AML-193 (cell line): ENCODE measurements at places on chromosomes 5 and 9.

- no peak for DNase-seq
These were observed 20.5 kb upstream of the NDFIP1 start for GRCh38 chr5:142087920-142088679.

- DNase-seq: no peak
These were observed 26.6 kb upstream of the SLC46A2 start for GRCh38 chr9:112917047-112917986.

- no peak for DNase-seq
These were observed 6.1 kb downstream of the IL13 start for GRCh38 chr5:132663771-132664695.

DNA sequence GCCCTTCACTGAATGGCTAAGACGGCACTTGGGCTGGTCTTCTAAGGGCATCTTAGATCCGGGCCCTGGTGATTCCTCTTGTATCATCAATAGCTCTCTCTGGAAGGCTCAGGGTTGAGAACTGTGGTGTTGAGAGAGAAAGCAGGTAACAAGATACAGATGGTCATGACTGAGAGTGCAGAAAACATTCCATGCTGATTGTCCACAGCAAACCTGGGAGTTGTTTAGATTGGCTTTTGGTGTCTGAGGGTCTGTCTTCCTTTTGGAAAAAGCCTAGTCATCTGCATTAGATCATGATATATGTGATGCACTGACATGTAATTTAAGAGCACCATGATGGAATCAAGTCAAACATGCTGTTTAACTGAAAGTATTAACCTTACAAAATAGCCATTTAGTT lies 331.9 kb downstream of the ADAMTS6 start:
- DNase-seq: no peak

GRCh38 chr5:75361310-75361709 lies 24.3 kb downstream of the HMGCR start:
- no peak for DNase-seq

DNA sequence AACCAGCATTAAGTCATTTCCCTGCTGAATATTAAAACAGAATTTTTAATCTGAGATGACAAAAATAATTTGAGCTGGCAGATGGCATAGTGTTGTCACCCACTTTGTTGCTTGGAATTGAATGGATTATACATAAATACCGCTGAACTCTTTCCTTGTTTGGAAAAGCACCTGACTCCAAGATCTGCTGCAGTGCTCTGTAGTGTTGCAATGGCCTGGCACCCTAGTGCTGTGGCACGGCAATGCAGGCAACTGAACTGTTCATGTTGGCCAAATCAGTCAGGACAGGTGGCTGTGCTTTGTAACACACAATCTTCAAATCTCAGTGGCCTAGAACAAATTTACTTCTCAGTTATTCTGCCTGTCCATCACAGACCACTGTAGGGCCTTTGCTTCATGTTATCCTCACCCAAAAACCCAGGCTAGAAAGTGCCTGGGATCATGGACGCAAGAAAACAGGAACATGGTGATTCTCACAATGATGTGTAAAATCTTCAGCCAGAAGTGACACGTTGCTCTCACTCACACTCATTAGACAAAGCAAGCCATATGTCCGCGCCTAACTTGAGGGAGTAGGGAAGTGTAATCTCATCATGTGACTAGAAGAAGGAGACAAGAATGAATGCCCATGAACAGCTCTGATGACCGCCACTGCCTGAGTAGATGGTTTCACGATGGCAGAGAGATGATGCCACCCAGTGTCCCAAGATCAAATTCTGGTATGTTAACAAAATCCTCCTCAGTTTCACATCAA lies 191.9 kb upstream of the PUM3 start:
- no peak for DNase-seq

DNA sequence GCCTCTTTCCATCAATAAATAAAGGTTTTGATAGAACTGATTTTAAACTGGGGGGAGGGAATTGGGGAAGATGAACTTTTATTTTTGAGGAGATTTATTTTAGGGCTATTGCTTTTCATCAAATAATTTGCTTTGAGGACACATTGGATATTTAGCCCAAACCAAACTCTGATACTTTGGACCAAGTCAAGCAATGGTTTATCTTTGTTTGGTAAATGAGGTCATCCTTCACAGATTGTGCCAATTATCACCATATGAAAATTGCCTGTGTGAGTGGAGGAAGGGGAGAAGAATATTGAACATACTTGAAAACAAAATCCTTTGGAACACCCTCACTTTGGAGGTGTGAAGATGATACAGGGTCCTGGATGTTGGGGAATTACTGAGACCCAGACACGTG lies 176.9 kb upstream of the CD180 start:
- DNase-seq: no peak

DNA sequence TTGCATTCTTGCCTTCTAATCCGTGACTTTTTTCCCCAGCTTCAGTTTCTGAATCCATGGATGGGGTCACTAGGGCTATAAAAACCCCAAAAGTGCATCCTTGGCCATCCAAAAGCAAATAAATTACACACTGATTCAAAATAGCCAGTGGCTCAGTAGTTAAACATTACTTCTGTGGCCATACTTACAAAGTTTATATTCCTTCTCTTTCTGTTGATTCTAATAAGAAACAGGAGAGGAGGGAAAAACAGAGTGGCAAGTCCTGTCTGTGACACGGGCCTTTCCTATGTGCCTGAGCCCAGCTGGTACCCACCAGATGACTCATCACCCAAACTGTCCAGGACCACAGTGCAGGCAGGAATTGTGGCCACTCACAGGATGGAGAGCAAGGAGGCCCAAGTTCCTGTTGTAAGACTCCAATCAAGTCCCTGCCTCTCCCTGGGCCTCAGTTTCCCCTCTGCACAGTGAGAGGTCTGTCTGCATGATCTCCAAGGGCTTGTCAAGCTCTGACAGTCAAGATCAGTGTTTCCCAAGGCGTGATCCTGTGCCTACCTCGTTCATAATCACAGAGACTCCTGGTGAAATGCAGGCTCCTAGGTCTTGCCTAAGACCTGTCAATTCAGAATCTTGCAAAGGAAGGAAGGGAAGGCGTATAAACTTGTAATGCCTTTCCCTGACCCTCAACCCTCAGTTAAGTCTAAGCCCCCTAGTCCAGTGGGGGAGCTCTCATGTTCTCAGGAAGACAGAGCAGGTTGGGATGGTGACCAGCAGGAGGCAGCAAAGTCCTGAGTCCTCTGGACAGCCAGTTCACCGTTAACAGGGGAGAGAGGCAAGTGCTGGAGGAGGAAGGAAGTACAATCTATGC lies 29.5 kb downstream of the TNIP1 start:
- DNase-seq: peak; percentile 84

GRCh38 chr9:99257723-99258389 lies 35.8 kb downstream of the SEC61B start:
- no peak for DNase-seq

DNA sequence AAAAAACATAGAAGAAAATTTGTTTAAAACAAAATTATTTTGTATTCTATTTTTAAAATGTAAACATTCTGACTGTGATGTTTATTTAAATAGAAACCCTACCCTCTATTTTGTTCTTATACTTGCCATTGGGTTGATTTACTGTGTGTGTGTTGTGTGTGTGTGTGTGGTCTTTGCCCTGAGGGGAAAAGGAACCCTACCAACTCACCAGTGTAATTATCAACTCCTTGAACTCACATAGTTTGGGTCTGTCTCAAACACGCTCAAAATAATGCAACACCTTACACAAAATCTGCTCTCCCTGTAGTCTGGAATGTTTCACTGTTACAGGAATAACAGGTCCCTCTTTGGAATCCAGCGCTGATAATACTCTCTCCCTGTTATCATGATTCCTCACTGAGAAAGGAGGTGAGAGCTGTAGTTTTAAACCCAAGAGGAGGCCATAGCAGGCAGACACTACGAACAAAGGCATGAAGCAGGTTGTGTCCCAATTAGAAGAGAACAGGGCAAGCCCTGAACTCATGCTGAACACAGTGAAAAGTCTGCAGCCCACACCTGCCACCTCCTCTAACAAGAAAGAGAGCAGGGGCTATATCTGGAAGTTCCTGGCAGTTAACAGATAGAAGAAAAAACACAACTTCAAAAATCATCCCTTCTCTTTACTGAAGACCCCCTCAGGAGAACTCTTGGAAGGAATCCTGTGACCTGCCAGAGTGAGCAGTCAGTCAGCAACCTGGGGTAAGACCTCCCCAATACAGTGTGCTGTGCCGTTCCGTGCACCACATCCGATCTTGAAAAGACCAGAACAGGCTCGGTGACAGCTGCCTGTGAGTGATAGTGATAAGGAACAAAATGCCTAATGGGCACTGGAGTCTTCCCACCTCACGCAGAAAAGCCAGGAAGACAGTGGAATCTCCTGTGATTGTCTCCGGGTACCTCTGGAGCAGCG lies 608.1 kb upstream of the ADAMTS16 start:
- no peak for DNase-seq

- no peak for DNase-seq
These were observed 128.3 kb downstream of the BOD1 start for GRCh38 chr5:173488144-173488543.

DNA sequence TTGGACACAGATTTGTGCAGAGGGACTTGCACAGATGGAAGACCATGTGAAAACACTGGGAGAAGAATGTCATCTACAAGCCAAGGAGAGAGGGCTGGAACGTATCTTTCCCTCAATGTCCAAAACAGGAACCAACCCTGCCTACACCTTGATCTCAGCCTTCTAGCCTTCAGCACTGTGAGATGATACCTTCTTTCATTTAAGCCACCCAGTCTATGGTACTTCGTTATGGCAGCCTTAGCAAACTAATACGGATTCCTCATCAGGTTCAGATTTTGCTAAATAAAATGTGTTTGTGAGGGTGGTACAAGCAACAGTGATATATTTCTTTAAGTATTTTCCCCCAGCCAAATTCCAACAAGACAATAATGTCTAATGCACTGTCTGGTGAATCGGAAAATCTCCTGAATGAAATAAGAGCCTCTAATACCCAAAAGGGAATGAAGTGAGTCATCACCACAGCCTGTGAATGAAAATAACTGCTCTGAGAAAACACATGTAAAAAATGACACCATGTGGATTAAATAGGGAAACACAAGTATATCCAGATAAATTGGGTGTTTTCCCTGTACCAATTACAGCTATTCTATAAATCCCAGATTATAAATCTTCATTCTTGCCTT lies 182.8 kb upstream of the TARS1 start:
- no peak for DNase-seq

- DNase-seq: no peak
These were observed 38.4 kb upstream of the PLEKHG4B start for GRCh38 chr5:53381-54174.

DNA sequence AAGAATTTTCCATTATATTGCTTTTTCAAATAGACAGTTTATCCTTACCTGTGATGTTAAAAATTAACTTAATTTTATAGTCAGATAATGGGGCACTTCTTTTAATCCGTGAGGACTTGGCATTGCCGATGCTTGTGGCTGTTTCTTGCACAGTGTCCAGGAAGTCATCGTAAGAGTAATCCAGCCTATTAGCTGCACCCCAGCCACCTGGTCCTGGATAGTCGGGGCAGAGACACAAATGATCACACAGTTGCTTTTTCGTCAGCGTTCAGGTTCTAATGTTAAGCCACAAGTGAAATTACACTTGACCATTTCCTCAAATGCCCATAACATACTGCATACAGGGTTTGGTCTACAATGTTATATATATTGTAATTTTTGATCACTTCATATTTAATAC lies 107.4 kb downstream of the SVEP1 start:
- DNase-seq: no peak

GRCh38 chr5:40882291-40882690 lies 27.0 kb upstream of the C7 start:
- no peak for DNase-seq

DNA sequence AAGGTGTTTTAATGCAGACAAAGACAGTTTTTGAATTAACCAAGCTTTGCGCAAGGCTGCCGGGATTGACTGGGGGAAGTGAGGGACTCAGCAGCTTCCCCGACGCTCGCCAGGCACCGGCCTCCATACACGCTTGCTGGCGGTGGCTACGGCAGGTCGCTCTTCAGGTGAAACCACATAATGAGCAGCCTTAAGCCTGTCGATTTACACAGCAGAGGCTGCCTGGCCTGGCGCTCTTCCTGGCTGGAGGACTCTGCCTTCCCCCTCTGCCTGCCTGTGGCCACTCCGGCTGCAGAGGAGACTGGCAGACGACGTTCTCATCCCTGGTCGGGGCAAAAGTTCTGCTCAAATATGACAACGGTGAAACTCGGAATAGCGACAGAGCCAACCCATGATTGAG lies 9.0 kb upstream of the NOTCH1 start:
- no peak for DNase-seq

DNA sequence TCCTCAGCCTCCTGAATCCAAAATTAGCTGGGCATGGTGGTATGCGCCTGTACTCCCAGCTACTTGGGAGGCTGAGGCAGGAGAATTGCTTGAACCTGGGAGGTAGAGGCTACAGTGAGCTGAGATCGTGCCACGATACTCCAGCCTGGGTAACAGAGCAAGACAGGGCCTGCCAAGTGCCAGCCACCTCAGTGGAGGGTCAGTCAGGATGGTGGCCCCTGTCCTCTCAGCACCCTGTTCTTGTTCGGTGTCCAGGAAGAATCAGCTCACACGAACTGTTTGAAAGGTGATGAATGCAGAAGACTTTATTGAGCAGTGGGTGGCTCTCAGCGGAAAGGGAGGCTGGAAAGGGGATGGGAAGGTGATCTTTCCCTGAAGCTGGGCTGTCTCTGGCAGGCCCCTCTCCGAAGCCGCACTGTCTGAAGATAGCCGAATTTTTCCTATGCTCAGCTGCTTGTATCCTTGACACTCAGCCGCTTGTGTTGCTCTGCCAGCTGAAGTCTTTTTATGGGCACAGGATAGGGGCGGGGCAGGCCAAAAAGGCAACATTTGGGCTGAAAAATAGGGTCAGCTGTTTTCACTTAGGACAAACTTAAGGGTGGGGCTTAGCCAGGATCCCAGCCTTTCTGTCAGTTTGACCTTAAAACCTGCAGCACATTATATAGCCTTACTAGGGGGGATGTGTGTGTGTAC lies 50.9 kb downstream of the UBE2R2 start:
- DNase-seq: no peak
